ENCODE measurements at places on chromosomes 1 and 21.

DNA sequence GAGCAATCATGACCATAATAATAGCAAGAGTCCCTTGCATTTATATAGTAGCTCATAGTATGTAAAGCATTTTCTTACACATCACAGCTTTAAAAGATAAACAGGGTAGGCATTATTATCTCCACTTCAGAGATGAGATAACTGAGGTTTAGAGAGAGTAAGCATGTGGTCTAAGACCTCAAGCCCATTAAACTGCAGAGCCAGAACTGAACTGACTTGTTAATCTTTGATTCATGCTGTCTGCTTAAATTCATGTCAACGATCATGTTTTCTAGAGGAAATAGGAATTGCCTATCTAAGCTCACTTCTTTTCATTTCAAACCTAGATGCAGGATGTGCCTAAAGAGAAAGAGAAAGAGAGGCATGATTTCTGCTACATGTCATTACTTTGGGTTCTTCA is 524.8 kb downstream of the PTPRC start:
- no peak for DNase-seq

GRCh38 chr1:7019510-7019909 is 234.3 kb downstream of the CAMTA1 start:
- DNase-seq, result peak; percentile 19

DNA sequence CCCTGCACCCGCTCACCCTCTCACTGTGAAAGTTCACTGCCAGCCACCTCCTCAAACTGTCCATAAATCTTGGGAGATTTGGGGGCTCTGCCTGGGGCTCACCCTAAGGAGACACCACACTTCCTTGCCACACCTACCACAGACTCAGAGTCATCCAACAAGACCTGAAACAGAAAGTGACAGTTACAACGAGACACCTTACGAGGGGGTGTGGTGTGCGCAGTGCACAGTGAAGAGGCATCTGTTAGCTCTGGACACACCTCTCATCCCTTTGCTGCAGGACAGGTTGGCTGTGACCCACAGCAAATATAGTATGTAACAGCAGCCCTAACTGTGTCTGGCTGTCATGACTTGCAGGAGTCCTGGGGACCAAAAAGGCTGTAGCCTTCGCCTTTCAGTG is 190.2 kb downstream of the NR5A2 start:
- DNase-seq, result no peak

GRCh38 chr1:17944646-17945045 is 163.0 kb upstream of the IGSF21 start:
- no peak for DNase-seq

DNA sequence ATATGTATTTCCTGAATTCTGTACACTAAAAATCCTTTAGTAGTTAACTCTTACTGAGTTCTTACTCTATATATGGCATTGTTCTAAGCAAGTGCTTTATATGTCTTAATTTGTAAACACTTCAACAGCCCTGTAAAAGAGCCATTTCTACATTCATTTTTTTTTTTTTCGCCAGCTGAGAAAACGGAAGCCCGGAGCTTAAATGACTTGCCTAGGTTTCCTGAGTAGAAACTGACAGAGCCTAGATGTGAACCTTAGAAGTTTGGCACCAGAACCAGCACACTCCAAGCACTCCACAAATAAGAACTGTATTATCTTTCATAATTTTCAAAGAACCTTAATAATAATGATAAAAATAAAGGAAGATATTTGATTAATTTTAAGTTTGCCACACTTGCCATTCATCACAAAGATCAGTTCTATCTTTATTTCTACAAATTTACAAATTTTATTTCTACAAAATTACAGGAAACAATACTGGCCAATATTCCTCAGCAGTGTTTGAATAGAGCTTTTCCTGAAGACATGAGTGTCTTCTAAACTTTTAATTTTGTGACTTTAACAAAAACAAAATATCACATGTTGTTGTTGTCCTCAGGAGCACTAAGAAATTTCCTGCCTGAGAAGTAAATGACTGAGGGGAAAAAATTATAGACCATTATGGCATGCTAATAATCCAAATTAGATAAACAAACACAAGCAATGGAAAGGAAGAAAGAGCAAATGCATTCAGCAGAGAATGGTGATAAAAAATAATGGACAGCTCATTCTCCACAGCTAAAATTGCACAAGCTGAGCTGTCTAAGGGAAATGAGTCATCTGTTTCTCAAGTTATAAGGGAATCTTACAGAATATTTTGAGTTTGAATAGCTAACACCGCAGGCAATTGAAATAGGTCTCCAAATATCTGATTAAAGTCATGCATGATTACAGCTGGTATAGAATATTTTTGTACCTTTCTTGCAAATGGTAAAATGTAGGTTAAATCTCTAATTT is 71.2 kb downstream of the DPYD start:
- DNase-seq, result no peak

DNA sequence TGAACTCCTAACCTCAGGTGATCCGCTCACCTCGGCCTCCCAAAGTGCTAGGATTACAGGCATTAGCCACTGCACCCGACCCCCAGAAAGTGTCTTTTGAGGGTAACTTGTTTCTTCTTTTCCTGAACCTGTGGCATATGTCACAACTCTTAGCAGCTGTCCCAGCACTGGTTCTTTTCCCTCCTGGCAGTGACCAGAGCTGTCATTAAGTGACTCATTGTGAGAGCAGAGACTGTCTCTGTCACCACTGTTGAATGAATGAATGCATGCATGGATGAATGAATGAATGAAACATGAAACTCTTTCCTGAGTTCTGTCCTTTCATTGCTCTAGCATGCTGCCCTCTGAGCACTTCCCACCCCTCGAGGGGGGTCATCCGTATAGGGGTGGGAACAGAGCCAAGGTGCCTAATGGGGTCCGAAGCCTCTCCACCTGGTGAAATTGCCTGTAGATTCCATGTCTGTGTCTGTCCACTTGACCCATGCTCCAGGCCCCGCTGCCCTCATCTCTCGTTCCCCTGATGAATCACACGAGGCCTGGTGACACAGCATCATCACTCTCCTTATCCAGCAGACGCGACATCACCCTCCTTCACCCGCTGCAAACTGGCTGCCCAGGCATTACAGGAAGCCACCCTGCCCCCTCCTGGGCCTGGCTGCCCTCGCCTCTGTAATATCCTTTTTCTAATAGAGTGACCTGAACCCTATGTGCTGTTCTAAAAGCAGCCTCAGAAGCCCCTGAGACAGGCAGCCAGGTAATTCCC is 75.0 kb downstream of the IGSF21 start:
- DNase-seq, result no peak

GRCh38 chr1:38834937-38835827 is 24.4 kb downstream of the RRAGC start:
- DNase-seq, result peak; percentile 59

DNA sequence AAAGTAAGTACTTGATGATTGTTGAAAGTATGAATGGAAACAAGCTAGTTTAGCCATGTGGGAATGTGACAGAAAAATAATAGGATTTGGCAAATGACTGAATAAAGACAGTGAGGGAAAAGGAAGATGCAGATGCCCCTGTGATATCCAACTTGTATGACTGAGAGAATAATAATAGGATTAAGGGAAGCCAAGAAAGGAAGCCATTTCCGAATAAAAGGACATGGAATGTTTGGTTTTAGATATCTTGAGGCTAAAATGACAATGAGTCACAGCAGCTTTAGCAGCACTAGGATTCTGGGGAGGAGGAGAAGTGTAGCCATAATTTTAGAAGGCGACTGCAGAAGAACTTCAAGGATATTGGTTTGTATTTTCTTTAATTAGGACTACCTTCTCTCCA is 109.2 kb downstream of the TTLL7 start:
- DNase-seq, result no peak

DNA sequence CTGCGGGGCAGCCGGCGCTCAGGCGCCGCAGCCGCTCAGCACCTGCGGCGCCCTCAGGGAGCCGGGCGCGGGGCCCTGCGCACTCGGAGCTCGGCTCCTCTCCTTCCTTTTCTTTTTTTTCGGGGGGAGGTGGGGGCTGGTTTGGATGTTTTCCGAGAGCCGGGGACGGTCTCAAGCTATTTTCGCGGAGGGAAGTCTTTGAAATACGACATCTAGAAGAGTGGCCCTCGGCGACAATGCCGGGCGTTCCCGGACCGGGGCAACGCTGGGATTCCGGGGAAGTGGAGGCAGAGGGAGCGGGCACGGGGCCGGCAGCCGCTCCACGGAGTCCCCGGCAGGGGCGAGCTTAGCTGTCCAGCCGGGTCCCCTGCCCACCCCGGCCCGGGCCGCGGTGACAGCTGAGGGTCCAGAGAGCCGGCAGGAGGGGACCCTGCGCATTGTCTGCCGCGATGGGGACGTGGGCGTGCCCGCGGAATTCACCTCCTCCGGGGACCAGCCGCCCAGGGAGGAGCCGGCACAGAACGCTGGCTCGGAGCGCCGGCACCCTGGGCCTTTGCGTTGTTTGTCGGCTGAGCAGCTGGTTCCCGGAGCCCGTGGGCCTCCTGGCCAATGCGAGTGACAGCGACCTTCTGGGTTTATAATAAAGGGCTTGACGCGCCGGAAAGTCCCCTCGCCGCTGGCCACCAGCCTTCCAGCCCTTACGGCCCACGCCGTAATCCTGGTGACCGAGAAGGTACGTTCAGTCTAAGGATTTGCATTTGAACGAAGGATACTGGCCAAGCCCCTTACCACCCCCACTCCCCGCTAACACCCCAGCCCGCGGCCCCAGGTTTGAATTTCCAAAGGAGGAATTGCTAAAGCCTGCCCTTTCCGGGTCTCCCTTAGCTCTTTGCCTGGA is 582 bp downstream of the SLC37A1 start:
- DNase-seq, result peak; percentile 66

GRCh38 chr1:223144914-223145313 is 1.9 kb upstream of the TLR5 start:
- no peak for DNase-seq

DNA sequence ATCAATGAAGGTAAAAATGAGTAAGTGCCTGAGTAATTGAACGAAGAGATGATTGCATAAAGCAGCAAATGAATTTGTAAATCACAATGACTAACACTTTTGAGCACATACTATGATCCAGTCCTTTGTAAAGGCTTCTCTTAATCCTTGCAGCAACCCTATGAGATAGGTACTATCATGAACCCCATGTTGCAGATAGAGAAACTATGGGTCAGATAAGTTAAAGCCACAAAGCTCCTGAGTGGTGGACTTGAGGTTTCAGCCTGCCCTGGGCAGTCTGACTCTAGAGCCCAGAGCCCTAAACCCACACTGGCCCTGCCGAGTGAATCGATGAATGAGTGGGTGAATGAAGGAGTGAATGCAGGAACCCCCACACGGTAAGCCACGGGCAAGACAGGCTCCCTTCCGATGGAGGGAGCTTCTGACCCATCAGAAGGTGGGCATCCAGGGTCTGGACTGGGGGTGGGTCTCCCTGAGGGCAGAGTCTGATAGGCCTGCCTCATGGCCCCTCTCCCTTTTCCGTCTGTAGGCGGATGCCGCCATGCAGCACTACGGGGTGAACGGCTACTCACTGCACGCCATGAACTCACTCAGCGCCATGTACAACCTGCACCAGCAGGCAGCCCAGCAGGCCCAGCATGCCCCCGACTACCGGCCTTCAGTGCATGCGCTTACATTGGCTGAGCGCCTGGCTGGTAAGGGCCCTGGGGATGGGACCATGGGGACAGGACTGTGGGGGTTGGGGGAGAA is 17.0 kb downstream of the DMBX1 start:
- no peak for DNase-seq

DNA sequence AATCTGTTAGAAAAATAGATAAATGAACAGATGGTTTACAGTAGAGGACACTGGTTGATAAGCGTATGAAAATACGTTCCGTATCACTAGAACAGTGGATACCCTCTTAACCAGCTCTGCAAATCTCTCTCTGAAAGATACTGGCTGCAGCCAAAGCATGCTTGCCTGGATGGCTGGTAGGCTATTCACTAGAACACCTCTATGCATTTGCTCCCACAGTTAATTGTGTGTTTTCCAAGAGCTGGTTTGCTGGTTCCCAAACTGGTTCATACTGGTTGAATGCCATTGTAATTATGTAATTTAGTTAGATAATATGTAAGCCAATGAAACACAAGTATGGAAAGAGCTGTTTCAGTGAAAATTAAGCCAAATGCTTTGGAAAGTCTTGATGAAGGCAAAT is 126.6 kb downstream of the C1orf21 start:
- no peak for DNase-seq

- peak; percentile 67 for DNase-seq
Measured at GRCh38 chr1:153261281-153262069, 2.0 kb downstream of the LORICRIN start.

- DNase-seq, result no peak
Measured at GRCh38 chr1:14567056-14567455, 31.4 kb upstream of the KAZN start.

- peak; percentile 64 for DNase-seq
Measured at GRCh38 chr1:27099587-27100334, 55.2 kb downstream of the SLC9A1 start.

- no peak for DNase-seq
Measured at GRCh38 chr1:241677201-241677600, 25.1 kb downstream of the WDR64 start.

- DNase-seq, result no peak
Measured at GRCh38 chr1:241208910-241209379, 148.1 kb downstream of the RGS7 start.

All from right forelimb (tissue), 1 donor.